Pancreas (tissue), 10 donors: ENCODE measurements at places on chromosomes 6 and 20. TPM values are rescaled to one million over a fixed set of nuclear protein-coding genes. Genes with fewer than 3 reads are reported as not detected.

GRCh38 chr6:32073101-32073500 is 34.9 kb downstream of the CYP21A2 start:
- no peak overlapping the region for H3K4me3 ChIP-seq
- no peak for DNase-seq
- H3K27me3 ChIP-seq: no peaks in the 10 kb centered on the region
- H3K36me3 ChIP-seq: no peaks in the 10 kb centered on the region

DNA sequence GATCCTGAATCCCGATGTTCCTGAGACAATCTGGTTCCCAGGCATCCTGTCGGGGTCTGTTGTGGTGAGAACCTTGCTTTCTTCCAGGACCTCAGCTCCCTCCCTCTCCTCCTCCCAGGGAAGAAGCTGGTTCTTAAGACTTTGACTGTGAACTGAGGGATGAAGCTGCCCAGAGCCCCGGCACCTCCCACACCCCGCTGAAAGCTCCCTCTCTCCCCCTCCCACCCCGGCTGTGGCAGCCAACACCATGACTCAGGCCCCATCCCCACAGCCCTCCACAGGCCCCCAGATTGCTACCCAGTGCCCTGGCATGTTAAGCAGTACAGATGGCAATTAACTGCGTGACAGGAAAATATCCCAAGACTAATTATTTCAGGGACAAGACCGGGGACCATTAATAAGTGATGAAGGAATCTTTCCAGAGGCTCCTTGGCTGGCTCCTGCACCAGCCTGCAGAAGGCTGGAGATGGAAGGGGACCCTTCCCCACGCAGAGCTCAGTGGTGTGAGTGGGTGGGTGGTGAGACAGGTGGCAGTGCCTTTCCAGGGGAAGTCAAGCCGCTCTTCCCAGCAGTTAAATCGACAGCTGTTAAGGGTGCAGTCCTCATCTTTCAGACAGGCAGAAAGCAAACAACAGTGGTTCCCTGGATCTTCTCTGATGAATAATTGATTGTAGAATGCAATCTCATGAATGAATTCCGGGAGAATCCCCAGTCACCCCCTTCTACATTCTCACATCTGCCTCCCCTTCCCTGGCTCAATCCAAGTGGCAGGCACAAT is 237.9 kb downstream of the LRFN2 start:
- H3K27ac ChIP-seq: no peak overlapping the region
- DNase-seq: no peak
- no peaks in the 10 kb centered on the region for H3K4me1 ChIP-seq
- H3K4me3 ChIP-seq: no peak overlapping the region
- no peaks in the 10 kb centered on the region for H3K27me3 ChIP-seq

DNA sequence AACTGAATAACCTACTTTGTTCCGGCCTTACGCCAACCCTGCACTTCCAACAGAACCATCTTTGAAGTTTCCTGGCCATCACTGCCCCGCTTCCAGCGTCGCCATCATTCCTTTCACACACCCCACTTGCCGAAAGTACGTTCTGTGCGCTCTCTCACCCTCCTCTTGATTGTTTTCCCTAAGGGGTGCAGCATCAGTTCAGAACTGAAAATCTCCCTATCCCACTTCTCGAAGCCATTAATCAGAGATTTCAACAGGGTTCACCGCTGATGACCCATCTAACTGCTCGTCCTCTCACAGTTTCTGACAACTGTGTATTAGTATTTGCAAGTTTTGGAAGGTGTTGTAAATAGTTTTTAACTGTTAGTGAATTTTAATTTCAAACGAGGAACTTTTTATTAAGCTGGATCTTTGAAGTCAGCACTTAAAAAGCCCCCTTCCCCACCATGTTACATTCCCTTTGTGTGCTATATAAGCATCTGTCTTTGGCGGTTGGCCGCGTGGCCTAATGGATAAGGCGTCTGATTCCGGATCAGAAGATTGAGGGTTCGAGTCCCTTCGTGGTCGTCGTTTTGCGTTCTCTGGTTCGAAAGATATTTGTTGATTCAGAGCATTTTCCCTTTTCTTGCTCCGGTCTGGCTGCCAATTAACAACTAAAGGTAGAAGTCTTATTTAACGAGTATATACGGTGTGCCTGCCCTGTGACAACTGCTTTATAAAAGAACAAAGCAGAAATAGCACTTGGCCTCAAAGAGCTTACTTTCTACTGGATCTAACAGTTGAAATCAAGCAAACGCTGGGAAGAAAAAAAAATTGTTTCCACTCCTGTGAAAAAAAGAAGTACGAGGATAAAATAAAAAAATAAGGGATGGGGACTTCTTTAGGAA is 42.6 kb downstream of the TRIM27 start:
- DNase-seq: no peak
- no peaks in the 10 kb centered on the region for H3K36me3 ChIP-seq
- peak overlapping the region; percentile 22 for H3K4me3 ChIP-seq
- peaks cover 3% of the 10 kb centered on the region for H3K27me3 ChIP-seq
- no peaks in the 10 kb centered on the region for H3K4me1 ChIP-seq

GRCh38 chr6:140463312-140463710 is 1088.9 kb upstream of the CITED2 start:
- no peaks in the 10 kb centered on the region for H3K36me3 ChIP-seq
- no peak for DNase-seq
- peaks cover 29% of the 10 kb centered on the region for H3K4me1 ChIP-seq
- H3K4me3 ChIP-seq: no peak overlapping the region
- no peak overlapping the region for H3K27ac ChIP-seq

The CAP2 gene
- 4.0 TPM for total RNA-seq

The GRM1 gene
- total RNA-seq: 0.17 TPM

The LPIN3 gene
- 17.6 TPM for total RNA-seq

The EDN1 gene
- total RNA-seq: 2.4 TPM
